ENCODE measurements at places on chromosomes 1 and 21.

DNA sequence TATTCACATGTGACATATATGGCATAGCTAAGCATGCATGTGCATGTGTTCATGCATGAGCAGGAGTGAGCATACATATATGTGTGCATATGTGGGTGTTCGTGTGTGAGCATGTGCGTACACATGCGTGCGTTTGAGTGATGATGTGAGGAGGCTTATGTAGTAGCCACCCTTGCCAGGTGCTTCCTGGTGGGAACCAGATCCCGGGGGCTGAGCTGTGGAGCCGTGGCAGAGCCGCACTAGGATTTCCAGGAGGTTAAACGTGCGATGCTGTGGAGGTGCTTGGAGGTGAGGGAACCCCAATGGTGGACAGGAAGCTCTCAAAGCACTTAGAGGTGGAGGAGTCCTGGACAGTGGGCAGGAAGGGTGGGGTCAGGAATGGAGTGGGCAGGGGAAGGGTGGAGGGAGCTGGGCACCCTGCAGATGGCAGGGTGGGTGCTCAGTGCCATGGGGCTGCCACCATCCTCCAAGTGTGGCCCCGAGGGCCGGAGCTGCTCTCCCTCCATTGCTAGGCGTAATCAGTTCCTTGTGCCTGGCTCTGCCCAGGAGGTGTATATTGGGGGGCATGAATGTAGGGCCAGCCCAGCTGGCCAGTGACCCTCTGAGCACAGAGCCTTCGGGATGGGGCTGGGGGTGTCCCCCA lies 48.5 kb downstream of the COL18A1 start:
- no peak for DNase-seq

GRCh38 chr1:111285879-111286278 lies 4.8 kb upstream of the CHIA start:
- DNase-seq, result no peak

DNA sequence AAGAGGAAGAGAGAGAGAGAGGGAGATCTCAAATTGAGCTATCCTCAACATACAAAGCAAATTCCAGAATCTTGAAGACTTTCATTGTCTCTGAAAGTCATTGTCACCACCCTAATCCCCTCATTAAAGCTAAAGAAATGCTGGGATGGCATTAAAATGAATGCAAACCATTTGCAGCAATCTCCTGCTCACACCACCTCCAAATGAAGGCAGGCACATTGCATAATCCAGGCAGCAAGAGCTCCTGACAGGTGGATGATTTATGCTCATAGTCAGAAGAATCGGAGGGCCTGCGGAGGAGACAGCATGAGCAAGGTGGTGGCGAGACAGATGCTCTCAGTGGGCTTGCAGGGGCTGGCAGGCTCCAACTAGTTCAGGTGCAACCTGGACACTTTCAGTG lies 90.2 kb downstream of the ESRRG start:
- no peak for DNase-seq

- no peak for DNase-seq
Observed at GRCh38 chr1:152109998-152110294, 5.3 kb downstream of the TCHH start.

DNA sequence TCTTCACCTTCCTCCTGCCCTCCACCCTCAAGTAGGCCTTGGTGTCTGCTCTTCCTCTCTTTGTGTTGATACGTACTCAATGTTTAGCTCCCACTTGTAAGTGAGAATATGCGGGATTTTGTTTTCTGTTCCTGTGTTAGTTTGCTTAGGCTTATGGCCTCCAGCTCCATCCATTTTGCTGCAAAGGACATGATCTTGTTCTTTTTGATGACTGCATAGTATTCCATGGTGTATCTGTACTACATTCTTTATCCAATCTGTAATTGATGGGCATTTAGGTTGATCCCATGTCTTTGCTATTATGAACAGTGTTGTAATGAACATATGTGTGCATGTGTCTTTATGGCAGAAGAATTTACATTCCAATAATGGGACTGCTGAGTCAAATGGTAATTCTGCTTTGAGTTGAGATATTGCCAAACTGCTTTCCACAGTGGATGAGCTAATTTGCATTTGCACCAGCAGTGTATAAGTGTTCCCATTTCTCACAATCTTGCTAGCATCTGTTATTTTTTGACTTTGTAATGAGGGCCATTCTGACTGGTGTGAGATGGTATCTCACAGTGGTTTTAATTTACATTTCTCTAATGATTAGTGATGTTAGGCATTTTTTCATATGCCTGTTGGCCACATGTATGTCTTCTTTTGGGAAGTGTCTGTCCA lies 272.7 kb downstream of the SDCCAG8 start:
- DNase-seq, result no peak

DNA sequence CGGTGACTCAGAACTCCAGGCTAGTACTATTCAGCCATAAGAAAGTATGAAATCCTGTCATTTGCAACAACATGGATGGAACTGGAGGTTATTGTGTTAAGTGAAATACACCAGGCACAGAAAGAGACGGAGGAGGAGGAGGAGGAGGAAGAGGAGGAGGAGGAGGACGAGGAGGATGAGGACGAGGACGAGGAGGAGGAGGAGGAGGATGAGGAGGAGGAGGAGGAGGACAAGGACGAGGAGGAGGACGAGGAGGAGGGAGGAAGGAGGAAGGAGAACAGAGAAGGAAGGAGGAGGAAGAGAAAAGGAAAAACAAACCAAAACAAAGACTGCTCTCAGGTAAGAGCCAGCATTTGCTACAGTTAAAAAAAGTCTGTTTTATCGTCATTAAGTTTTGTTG lies 178.7 kb downstream of the NPHP4 start:
- DNase-seq, result no peak

GRCh38 chr1:210726621-210727020 lies 397.9 kb downstream of the HHAT start:
- DNase-seq, result peak; percentile 28

- DNase-seq, result peak; percentile 89
Observed at GRCh38 chr1:23525558-23526250, 5.3 kb downstream of the E2F2 start.

DNA sequence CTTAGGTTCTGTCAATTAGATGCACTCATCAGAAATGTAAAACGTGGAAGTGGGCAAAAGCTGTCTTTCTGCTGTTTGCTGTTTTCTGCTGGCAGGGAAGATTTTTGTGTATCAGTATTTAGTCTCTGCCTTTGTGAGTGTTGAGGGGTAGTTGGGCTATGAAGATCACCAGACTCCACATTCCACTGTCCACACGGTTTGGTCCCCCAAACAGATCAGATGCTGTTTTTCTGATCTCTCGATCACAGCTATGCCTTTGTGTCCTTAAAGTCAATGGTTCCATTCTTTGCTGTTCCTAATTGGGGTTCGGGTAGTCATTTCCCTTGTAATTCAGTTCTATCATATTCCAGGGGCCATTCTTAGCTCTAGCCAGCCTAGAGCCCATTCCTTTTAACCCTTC lies 27.0 kb upstream of the NPL start:
- no peak for DNase-seq

- no peak for DNase-seq
Observed at GRCh38 chr1:192550922-192551534, 24.5 kb upstream of the RGS1 start.

DNA sequence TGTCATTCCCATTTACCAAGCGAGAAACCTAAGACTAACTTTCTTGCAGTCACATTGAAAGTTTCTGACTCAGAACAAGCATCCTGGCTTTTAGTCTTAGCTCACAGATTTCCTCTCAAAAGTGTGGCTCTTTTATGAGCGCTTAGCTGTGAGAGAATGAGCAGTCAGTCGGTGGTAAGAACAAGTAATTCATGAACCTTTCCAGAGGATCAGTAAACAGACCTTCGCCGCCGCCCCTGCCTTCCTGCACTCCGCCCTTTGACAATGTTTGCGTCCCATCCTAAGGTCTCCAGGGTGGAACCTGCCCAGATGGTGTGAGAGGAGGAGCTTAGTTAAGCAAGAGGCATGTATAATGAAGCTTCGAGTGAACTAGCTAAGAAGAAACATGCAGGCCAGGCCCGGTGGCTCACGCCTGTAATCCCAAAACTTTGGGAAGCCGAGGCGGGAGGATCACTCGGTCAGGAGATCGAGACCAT lies 142.4 kb downstream of the GLUL start:
- no peak for DNase-seq

- DNase-seq, result no peak
Observed at GRCh38 chr1:234499943-234500245, 20.9 kb upstream of the TARBP1 start.

DNA sequence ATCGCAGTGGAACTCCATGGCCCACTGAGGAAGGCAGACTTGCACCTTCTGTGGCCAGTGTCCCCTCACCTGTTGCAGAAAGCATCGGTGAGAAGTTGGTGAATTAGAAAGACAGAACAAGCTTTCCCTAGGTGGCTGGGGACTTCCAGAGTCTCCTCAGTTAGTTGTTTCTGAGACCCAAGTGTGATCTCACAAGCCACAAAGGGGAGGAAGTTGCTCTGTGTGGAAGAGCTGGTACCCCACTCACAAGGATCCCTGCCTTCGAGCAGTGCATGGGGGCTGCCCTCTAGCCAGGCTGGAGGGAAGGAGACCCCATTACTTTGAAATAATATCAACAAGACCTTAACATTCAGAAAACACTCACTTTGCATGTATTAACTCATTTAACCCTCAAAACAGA lies 2.1 kb downstream of the PRELP start:
- no peak for DNase-seq

GRCh38 chr1:225409051-225409450 lies 18.8 kb downstream of the LBR start:
- no peak for DNase-seq

GRCh38 chr1:203464226-203464625 lies 11.4 kb upstream of the PRELP start:
- no peak for DNase-seq

Data from RPMI8226 (cell line).